ENCODE measurements at places on chromosomes 3 and 15.

- no peak for DNase-seq
Measured at GRCh38 chr15:73330206-73331051, 38.3 kb downstream of the HCN4 start.

- DNase-seq, result no peak
Measured at GRCh38 chr3:195163719-195164572, 107.0 kb downstream of the XXYLT1 start.

DNA sequence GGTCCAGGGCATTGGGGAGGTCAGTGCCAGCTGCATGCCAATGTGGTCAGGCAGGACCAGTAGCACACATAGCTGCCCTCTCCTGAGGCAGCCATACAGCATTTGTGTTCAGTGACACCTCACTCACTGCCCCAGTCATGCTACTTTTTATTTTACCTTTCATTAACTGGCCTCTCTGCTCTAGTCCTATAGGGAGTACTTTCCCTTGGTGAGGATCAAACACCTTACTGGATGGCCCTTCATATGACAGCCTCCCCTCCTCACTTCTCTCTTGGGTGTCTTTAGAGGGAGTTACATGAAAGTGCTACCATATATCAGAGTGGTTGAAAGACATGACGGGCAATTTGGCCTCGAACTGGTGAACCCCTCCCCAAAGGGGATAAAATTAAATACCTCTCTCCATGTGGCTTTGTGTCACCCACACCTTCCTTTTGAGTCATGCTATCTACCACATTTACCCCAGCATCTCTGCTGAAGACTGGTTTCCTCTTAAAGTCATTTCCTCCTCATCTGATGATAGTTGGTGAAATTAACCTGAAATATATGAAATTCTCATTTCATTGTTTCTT is 17.6 kb downstream of the RLBP1 start:
- peak; percentile 39 for DNase-seq

DNA sequence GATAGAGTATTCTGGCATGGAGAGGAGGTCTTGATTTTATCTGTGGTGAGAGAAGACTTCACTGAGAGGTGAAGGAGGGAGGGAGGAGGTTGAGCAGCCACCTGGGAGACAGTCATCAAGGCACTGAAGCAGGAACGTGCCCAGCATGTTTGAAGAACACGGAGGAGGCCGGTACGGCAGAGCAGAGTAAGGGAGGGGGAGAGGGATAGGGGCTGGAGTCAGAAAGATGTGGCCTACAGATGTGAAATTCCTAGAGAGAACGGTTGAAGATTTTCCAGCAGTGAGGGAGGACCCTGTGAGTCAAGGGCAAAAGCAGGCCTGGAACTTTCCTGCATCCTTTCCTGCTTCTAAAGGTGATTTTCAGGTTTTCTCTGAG is 21.7 kb upstream of the IQCF6 start:
- DNase-seq, result no peak

DNA sequence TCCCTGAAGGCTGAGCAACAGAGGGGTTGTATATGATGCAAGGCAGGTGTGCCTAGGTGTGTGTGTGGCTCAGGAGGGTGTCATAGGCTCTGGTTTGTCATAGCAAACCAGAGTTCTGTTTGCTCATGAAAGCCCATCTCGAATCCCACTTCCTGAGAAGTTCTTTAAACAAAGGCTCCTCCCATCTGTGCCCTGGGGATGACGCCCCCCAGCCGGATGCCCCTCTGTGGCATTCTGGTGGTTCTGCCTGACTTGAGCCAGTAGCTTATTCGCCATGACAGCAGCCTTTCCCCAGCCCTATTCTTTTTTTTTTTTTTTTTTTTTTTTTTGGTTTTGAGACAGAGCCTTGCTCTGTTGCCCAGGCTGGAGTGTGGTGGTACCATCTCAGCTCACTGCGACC is 45.4 kb downstream of the PDIA5 start:
- no peak for DNase-seq

DNA sequence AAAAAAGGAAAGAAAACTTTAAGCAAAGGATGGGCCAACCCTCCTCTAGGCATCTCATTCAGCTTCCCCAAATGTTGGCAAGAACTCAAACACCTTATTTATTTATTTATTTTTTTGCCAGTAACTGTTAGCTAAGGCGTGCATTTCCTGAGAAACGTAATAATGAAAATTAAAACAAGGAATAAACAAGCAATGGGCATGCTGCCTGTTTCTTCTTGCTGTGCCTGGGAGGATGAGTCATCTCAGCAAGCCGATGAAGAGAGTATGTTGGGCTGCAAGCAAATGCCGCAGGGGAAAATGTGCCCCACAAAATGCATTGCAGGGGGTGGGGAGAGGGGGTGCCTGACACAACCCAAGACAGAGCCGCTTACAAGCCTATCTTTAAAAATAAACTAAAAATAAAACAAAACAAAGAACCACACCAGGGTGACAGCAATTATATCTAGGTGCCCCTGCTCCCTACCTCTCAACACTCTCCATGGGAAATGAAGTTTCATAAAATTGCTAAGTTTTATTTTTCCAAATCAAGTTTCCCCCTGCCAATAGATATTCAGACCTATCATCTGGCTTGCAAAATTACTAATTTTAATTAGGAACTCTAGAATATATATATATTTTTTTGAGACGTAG is 40.3 kb downstream of the EIF4E3 start:
- no peak for DNase-seq

GRCh38 chr3:159080821-159081220 is 279.0 kb downstream of the MFSD1 start:
- no peak for DNase-seq

GRCh38 chr15:38474155-38474757 is 20.3 kb downstream of the FAM98B start:
- peak; percentile 80 for DNase-seq

GRCh38 chr15:26050984-26051383 is 187.9 kb upstream of the ATP10A start:
- DNase-seq, result no peak

GRCh38 chr3:139455855-139456254 is 20.5 kb downstream of the RBP2 start:
- no peak for DNase-seq

DNA sequence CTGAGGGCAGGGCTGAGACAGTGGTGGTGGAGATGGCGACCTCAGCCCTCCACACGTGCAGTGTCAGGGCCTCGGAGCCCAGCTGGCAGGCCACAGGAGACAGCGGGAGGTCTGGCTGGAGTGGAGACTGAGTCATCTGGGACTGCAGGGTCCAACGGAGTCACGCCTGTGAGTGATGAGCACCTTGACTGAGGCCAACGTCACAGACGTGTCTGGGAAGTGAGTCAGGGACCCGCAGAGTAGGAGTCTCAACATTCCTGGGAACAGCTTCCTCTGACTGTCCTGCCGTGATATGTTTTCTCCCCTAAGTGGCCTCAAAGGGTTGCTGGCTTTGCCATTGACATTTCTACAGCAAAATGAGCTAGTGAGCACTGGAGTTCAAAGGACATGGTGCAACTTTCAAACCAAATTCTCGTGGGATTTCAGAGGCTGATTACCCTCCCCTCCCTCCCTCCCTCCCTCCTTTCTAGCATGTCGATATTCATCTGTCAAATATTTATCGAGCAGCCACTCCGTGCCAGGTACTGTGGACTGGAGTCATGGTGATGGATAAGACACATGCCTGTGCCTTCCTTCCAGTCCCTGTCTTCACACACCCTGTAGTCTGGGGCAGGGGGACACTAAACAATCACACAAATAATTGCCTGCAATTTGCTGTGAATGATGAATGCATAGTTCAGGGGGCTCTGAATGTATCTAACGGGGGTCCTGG is 53.3 kb upstream of the AMOTL2 start:
- DNase-seq, result no peak

GRCh38 chr3:19347671-19348070 is 199.4 kb downstream of the KCNH8 start:
- no peak for DNase-seq

DNA sequence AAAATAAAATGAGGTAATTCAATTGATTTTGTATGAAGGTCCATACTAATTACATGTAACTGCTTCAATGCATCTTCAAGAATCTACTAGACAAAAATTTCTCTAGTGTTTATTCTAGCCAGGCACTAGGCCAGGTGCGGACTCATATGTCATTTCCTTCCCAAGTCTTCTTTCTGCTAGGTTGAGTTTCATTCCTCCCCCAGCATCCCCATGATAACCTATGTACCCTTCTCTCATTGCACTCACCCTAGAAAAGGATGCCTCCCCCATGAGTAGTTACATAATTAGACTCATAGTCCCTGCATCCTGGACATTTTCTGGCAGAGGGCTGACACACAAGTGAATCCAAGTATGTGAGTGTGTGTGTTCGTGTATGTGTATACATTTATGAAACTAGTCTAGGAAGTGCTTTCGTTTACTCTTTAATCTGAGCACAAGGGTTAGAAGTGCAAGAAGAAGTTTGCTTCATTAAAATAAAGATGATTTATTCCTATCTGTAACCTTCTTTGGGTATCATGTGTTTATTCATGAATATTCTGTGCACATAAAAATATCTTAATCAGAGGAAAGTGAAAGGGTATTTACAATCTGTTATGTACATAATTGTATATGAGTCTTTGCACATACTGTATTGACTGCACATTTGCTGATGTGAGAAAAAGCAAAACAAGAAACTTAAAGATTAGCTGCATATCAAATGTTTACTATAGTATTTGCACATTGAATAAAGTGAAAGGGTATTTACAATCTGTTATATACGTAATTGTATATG is 585.6 kb upstream of the ZNF717 start:
- no peak for DNase-seq

DNA sequence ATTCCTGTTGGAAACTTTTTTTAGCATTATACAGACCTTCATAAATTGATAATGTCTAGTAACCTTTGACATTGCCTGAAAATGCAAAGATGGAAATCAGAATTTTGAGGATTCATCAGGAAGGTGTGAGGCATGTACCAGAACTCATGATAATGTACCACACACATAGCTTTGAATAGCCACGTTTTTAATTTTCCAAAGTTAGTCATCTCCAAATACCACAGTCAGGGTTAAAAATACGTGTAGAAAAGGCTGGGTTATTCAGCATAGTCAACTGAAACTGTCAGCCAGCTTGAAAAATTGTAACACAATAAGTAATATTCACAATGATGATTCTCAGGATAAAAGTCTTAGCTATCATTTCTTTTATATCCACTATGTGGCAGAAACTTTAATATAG is 102.0 kb upstream of the THRB start:
- DNase-seq, result no peak

DNA sequence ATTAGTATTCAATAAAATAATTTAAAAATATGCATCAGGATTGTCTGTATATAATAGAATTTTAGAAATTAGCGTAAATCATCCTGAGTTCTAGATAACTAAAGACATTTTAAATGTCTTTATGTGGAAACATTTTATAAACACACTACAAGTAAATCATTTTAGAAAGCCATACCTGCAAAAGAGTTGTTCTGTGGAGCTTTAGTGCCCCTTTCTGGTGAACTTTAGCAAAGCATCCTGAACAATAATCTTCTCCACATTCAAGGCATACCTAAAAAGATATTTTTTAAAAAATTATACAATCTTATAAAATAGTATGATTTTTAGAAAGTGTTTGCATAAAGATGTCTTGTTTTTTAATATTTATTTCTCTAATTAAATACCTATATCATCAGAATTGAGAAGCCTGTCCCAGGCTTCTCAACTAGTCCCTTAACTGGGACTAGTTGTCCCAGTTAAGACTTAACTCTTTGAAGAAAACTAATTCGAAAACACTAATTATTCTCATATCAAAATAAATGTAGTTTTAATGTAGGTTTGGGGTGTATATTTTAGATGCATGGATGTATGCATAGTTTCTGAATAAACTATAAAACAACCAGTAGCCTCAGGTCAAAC is 29.7 kb downstream of the ZBBX start:
- no peak for DNase-seq

DNA sequence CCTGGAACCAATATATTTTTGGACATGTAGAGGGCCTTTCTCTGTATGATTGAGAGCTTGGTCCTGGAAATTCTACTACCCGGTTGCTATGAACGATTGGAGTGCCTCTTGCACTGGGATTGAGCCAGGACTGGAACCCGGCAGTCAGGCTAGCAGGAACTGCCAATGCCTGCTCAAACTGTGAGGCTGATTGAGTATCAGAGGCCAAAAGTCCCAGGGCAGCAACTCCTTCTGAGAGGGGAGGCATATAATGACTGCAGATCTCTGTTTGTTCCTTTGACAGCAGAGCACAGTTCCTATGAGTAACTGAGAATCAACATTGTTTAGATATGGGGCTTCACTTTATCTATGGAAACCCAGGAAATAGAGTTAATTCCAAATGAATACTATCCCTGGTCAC is 12.9 kb downstream of the IQCH start:
- no peak for DNase-seq

GRCh38 chr3:155809181-155809580 is 3.1 kb upstream of the C3orf33 start:
- DNase-seq, result no peak

- no peak for DNase-seq
Measured at GRCh38 chr3:185767002-185767688, 57.7 kb downstream of the IGF2BP2 start.

- peak; percentile 66 for DNase-seq
Measured at GRCh38 chr15:40776537-40777141, 6.9 kb downstream of the C15orf62 start.

- DNase-seq, result no peak
Measured at GRCh38 chr3:58281069-58281468, 25.0 kb upstream of the RPP14 start.

DNA sequence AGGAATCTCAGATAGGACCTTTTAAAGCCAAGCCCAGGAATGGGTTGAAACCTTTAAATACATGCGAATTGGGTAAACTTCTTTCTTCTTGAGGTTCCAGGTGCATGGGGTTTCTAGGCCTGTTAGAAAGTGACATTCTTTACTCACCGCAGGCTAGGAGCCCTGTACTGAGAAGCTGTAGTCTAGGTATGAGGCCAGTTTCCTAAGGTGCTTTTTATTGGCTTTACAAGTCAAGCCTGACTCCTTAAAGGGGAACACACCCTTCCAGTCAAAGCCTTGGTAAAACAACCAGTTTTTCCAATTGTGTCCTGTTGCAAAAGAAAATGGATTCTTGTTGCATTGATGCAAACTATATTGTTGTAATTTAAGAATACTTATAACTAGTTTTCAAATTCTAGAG is 76.1 kb upstream of the ATP11B start:
- no peak for DNase-seq

DNA sequence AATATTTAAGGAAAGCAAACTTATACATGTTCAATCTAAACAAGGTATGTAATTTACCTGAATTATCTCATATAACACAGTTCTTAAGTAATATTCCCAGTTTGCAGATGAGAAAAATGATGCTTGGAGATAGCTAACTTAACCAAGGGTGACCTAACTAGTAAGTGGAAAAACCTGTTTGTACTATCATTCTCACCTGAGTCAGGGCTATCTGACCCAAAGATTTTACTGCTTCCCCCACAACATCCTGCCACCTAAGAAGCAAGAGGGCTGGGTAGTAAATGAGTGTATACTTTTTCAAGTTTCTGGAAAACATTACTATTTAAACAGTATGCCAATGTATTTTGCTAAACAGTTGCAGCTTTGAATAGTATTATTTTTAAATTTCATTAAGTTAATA is 10.6 kb downstream of the TP63 start:
- DNase-seq, result peak; percentile 13

GRCh38 chr3:70531063-70531657 is 218.7 kb upstream of the MDFIC2 start:
- no peak for DNase-seq
